Endodermal cell (in vitro differentiated cells): ENCODE measurements at places on chromosomes 1 and 21. TPM values are rescaled to one million over a fixed set of nuclear protein-coding genes. Genes with fewer than 3 reads are reported as not detected.

DNA sequence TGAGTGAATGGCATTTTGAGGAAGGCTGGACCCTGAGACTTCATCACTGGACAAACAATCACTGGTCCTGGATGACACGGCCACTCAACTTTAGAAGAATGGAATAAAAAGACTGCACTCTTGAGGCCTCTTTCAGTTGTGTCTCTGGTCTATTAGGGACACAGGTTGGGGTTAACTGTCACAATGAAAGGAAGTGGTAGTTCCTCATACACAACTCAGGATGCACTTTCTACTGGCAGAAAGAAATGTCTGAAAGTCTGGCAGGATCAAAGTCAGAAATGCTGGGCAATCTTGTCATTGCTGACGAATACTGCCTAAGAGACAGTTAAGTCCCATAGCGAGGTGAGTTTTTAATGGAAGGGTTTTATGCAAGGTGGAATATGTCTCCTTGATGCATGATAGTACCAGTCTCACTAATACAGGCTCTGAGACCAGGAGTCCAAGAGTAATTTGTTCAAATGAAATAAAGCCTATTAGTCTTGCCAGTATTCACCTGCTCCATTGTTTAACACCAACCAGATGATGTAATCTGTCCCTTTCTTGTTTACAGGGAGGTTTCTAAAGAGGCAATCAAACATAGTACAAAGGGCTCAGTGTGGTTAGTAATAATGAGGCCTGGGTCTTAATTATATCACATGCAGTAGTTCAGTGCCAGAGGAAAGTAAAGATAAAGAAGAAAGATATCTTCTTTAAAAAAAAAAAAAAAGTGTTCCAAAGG lies 11.2 kb upstream of the RRP15 start:
- H3K4me3 ChIP-seq: no peak overlapping the region
- DNase-seq: no peak
- peaks cover 3% of the 10 kb centered on the region for H3K4me1 ChIP-seq

DNA sequence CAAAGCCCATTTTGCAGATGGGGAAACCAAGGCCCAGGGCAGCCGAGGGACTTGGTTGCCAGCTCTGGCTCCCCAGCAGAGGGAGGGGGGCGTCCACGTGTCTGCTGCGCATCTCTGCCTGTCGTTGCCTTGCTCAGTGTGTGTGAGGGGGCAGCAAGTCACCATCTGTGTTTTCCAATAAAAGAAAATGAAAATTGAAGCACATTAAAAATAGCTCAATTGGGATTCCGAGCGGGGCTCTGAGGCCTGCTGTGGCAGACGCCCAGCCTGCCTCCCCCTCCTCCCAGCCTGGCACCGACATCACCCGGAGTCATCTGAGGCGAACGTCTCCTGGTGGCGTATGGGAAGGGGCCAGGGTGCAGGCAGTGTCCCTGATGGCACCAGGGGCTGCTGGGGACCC lies 51.2 kb downstream of the EPHB2 start:
- H3K4me3 ChIP-seq: no peak overlapping the region
- no peak overlapping the region for H3K27ac ChIP-seq
- DNase-seq: no peak
- no peaks in the 10 kb centered on the region for H3K4me1 ChIP-seq
- H3K36me3 ChIP-seq: no peaks in the 10 kb centered on the region

- no peak for DNase-seq
- no peak overlapping the region for H3K4me3 ChIP-seq
- H3K27ac ChIP-seq: no peak overlapping the region
- no peaks in the 10 kb centered on the region for H3K4me1 ChIP-seq
These were observed 113.6 kb downstream of the HLCS start for GRCh38 chr21:36852864-36853263.

The ZNF684 gene
- 3.6 to 11.1 TPM (median 10.4 TPM) in 3 replicates for total RNA-seq

The ALX3 gene
- total RNA-seq: 0.11 TPM in 1 of 2 replicates, not detected in the other

The PDE9A gene
- total RNA-seq: 50.2 to 62.4 TPM (median 62.4 TPM) in 3 replicates
